ENCODE measurements at places on chromosomes 2 and 18. TPM values are rescaled to one million over a fixed set of nuclear protein-coding genes. Genes with fewer than 3 reads are reported as not detected.

The ERMN gene
- total RNA-seq, result not detected

The SCYGR6 gene
- total RNA-seq, result not detected

The OSBPL6 gene
- total RNA-seq, result 7.7 TPM

The BOLL gene
- not detected for total RNA-seq

The EML6 gene
- 1.0 TPM for total RNA-seq

The ALS2 gene
- total RNA-seq, result 10.6 TPM

The FEV gene
- not detected for total RNA-seq

The ALLC gene
- total RNA-seq, result 0.06 TPM

The ZNF521 gene
- not detected for total RNA-seq

The CSRNP3 gene
- not detected for total RNA-seq

The CCDC74B gene
- 4.4 TPM for total RNA-seq

The AKAIN1 gene
- total RNA-seq, result not detected

The MPPE1 gene
- 18.5 TPM for total RNA-seq

The PIAS2 gene
- total RNA-seq, result 7.2 TPM

The UGT1A7 gene
- total RNA-seq, result 6.3 TPM

The CCDC68 gene
- total RNA-seq, result 3.8 TPM

The AQP12B gene
- not detected for total RNA-seq

The WDR12 gene
- 81.5 TPM for total RNA-seq

The OTOS gene
- total RNA-seq, result not detected

The SH2D6 gene
- total RNA-seq, result 1.1 TPM

The EML4 gene
- total RNA-seq, result 29.6 TPM

The FKBP7 gene
- total RNA-seq, result 13.5 TPM

The CNDP1 gene
- total RNA-seq, result not detected

The SPP2 gene
- not detected for total RNA-seq

The SERPINB12 gene
- not detected for total RNA-seq

The FAHD2A gene
- 25.7 TPM for total RNA-seq

The LIMS4 gene
- 0.29 TPM for total RNA-seq

The RAX gene
- not detected for total RNA-seq

The LPIN2 gene
- total RNA-seq, result 15.8 TPM

The NT5C1B gene
- total RNA-seq, result not detected

The KCNS3 gene
- total RNA-seq, result 1.5 TPM

The HOXD12 gene
- total RNA-seq, result not detected

The SCN7A gene
- total RNA-seq, result 0.01 TPM

The AUP1 gene
- 255 TPM for total RNA-seq

The RUFY4 gene
- total RNA-seq, result not detected

The PRKAG3 gene
- total RNA-seq, result not detected

The HRH4 gene
- total RNA-seq, result not detected

The ZBTB7C gene
- 0.02 TPM for total RNA-seq

The ADCYAP1 gene
- total RNA-seq, result not detected

The SATB2 gene
- 3.4 TPM for total RNA-seq

The SERPINB13 gene
- total RNA-seq, result not detected

The TLK1 gene
- 16.8 TPM for total RNA-seq

The ACMSD gene
- not detected for total RNA-seq

The SLC11A1 gene
- total RNA-seq, result 0.15 TPM

The UGT1A10 gene
- not detected for total RNA-seq

The SP5 gene
- not detected for total RNA-seq

The ITGA4 gene
- 2.0 TPM for total RNA-seq

The CCDC85A gene
- 0.20 TPM for total RNA-seq

The RGPD4 gene
- 0.08 TPM for total RNA-seq

All from A549 treated with CORT108297 at 1 μM for 4 hours (cell line).